Effector CD4-positive, alpha-beta T cell (primary cell): ENCODE measurements at places on chromosomes 12 and 14.

DNA sequence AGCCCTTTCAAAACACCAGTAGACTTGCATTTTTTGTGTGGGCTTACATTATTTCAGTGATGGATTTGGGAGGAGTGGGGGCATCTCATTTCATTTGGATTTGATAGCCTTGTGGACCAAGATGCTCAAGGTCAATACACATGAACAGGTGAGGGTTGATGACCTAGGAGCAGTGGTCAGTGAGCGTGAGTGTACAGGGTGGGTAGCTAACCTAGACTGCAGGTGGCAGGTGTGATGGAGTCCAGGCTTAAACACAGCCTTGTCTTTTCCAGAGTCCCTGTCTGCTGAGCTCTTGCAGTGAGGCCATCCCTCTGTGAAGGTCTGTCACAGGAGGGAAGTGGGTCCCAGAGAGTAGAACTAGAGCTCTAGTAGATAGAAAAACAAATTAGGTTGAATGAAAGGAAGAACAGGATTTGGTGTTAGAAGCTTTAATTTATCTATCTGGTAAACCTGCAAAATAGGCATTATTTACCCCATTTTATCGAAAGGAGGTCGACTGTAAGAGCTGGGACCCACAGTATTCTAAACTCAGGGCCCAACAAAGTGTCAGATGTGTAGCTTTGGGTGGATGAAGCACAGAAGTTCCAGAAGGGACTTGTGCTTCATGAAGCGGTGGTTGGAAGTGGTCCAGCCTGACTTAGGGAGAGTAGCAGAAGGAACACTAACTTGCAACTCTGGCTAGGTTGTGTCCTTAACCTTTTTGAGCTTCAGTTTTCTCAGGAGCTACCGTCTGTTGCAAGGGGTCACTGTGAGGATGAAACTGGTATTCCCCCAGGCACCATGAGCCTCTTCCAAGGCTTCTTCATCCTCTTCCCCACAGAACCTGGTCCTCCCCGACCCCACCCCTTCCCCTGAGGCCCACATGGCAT is 18.2 kb downstream of the RPS6KL1 start:
- no peak for DNase-seq

GRCh38 chr12:46107591-46107990 is 117.2 kb upstream of the SCAF11 start:
- DNase-seq: no peak

GRCh38 chr14:24285351-24285750 is 14.0 kb upstream of the RABGGTA start:
- DNase-seq: no peak

- DNase-seq: no peak
These were observed 11.9 kb downstream of the CALM1 start for GRCh38 chr14:90408713-90409112.

GRCh38 chr12:96183734-96184370 is 10.3 kb upstream of the ELK3 start:
- no peak for DNase-seq

DNA sequence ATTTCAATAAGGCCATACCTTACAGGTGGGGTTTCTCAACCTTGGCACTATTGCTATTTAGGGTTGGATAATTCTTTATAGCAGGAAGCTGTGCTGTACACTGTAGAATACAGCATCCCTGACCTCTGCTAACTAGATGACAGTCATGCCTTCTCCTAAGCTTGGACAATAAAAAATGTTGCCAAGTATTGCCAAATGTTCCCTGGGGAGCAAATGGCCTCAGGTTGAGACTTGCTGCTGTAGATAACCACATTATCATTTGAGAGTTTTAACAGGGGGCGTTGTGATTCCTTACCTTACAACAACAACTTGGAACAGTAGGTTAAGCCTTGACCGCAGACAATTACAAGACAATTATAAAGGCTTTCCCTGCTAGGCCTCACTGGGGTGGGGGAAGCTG is 1073.6 kb upstream of the TMEM132C start:
- DNase-seq: no peak

- DNase-seq: no peak
These were observed 74.2 kb upstream of the RASSF8 start for GRCh38 chr12:25884024-25884919.

DNA sequence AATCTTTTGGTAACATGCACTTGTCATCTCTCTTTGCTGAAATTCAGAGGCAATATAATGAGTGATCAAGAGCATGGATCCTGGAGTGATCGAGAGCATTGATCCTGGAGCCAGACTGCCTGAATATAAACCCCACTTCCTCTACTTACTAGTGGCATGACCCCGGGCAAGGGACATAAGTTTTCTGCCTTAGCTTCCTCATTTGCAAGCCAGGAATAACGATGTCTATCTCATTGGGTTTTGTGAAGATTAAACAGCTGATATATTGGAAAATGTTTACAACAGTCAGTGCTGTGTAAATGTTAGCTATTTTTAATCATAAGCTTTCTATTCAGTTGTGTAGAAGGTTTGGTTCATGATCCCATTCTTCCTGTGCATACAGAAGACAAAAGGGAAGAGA is 2.4 kb upstream of the CSRNP2 start:
- DNase-seq: no peak

DNA sequence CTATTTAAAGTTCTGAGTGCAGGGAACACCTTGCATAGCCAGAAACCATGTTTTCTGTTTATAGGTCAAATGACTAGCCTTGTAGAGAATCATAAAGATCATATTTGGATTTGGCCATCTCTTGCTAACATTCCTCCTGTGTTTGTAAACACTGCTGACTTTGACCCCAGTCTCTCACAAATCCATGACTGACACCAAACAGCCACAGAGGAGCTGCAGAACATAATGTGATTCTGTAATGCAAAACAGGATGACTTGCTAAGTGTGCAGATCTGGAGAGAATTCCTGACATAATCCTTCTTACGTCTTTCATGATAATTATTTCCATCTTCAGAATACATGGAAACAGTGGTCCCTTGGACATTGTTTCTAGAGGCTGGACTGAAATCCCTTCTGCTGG is 211.8 kb downstream of the BMP4 start:
- no peak for DNase-seq

DNA sequence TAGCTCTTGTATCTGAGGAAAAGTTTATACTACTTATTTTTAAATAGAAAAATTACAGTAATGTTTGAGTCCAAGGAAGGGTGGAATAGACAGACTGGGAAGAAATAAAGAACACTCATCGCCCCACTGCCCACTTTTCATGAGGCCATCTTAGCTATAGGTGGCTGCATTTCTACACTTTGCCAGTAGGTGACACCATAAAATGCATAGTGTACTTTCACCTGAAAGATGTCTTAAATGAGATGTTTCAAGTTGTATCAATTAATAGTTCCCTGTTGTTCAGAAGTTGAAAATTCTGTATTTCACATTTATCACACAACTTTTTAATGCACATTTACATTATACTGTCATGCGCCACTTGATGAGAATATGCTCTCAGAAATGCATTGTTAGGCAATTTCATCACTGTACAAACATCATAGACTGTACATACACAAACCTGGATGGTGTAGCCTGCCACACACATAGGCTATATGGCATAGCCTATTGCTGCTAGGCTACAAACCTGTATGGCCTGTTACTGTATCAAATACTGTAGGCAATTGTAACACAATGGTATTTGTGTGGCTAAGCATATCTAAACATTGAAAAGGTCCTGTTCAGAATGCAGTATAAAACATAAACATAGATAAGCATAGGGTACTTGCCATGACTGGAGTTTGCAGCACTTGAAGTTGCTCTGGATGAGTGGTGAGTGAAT is 27.6 kb downstream of the PMCH start:
- no peak for DNase-seq

DNA sequence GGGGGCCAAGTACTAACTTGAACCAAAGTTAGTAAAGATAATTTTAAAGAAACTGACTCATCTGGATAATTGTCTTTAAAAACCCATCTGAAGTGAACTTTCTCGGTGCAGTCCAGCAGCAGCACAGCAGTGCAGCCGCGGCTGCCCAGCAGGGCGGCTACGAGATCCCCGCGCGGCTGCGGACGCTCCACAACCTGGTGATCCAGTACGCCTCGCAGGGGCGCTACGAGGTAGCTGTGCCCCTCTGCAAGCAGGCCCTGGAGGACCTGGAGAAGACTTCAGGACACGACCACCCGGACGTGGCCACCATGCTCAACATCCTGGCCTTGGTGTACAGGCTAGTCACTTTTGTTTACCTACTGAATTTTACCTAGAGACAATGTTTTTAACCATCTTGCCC is 33.6 kb downstream of the KLC1 start:
- DNase-seq: no peak

DNA sequence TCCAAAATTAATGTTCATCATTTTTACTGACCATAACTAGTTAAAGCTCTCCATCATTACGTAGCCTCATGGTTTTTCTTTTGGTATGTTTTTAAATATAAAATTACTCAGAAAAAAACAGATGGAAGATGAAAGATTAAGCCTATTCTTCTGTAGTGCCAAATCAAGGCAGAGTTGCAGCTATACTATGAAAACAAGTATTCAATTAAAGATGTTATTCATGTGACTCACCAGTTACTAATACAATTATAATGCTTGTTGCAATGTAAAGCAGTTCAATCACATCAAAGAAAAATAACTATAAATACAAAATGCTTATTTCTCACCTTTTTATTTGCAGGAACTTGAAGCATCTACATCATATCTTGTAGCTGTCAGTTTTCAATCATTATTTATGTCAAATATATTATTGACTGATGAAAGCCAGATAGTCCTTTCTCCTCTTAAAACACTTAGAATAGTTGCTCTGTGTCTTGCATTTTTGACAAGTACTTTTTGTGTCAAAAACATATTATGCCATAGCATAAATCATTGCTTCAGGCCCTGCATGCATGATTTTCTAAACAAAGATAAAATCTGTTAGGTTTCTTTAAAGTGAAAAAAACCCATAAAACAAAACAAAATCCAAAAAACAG is 36.0 kb upstream of the TRHDE start:
- no peak for DNase-seq

DNA sequence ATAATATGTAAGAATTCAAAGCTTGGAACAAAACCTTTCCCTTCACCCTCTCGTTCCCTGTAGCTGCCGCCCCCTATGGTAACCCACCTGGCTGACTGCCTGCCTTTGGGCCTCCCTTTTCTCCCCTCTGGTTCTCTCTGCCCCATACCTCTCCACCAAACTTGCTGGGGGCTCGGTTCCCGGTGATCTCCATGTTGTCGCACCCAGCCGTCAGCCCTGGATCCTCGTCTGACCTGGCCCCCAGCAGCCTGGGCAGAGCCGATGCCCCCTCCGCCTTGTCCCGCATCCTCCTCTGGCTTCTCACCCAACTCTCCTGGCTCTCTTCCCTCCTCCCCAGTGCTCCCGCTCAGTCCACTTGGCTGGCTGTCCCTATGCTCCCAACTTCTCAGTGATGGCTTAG is 4.5 kb downstream of the CYP46A1 start:
- DNase-seq: no peak

- no peak for DNase-seq
These were observed 794.5 kb upstream of the TBX3 start for GRCh38 chr12:115478505-115478904.

GRCh38 chr12:49794021-49794420 is 34.2 kb downstream of the NCKAP5L start:
- DNase-seq: no peak

GRCh38 chr12:75853626-75854025 is 177.9 kb downstream of the PHLDA1 start:
- no peak for DNase-seq

- DNase-seq: peak; percentile 17
These were observed 14.7 kb downstream of the CPSF6 start for GRCh38 chr12:69254046-69254445.

DNA sequence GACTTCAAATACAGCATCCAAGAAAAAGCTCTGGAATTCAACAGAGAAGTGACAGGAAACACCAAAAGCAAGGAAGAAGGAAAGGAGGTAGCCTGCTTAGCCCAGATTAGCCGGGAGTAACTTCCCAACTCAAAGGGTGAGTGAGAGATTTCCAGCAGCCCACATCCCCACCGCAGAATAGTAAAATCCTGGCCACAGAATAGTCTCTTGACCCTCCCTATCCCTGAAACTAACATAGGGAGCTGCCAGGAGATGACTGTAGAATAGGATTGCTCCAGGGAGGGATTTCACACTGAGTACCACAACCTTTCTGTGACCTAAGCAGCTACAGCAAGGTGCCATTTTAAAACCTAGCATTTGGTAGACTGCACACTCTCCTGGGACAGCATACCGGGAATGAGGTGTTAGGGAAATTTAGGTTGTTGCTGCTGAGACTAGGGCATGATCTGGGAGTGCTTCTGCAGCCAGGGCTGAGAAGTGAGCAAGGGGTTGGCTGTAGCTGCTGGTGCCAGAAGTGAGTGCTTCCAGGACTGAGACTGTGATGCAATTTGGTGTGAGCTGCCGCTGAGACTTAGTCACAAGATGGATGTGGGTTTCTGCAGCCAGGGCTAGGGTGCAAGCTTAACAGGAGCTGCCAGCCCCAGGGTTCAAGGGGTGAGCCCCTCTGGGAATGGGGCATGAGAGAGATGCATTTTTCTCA is 66.0 kb downstream of the TMTC3 start:
- no peak for DNase-seq

DNA sequence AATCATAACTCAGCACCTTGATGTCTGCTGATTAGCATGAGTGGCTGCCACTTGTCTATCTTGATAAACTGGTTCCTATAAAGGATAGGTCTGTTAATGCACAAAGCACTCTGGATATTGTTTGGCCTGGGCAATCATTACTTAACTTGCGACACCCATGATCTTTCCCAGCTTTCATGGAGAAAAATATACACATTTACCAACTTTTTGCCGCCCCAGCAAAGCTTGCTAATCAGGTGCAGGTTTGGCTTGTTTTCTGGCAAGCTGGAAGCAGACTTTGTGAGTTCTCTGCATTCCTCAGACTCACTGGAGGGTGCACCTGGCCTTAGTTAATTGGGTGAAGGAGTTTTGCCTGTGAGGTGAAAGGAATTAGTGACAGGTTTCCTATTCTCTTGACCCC is 1126.4 kb upstream of the FLRT2 start:
- no peak for DNase-seq

DNA sequence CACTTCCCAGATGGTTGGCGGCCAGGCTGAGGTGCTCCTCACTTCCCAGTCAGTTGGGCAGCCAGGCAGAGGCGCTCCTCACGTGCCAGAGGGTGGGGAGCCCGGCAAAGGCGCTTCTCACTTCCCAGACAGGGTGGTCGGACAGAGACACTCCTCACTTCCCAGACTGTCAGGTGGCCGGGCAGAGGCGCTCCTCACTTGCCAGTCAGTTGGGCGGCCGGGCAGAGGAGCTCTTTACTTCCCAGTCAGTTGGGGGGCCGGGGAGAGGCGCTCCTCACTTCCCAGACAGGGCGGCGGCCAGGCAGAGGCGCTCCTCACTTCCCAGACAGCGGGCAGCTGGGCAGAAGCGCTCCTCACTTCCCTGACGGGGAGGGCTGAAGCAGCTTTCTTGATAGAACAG is 143.0 kb upstream of the ARID2 start:
- DNase-seq: no peak

DNA sequence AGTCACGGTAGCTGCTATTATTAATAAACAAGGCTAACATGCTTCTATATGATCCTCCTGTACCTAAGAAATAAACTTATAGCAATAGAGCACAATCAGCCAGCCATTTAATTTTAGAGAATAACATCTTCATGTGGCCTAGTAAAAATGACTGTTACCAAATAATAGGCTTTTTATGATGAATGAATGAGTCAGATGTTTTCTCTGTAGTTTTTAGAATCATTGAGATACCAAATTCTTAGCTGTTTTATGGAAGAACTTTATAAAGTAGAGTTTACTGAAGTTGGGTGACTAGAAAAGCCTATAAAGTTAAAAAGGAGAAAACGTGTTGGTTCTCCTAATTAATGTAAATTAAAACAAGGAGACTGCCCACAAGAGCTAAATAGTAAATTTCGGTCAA is 40.7 kb downstream of the WNK1 start:
- DNase-seq: no peak
